ENCODE measurements at places on chromosomes 16 and 17. TPM values are rescaled to one million over a fixed set of nuclear protein-coding genes. Genes with fewer than 3 reads are reported as not detected.

Gene NHLRC4
- 6.2 TPM for total RNA-seq

Gene TRPV3
- not detected for total RNA-seq

Gene NSRP1
- 21.1 TPM for total RNA-seq

Gene TPSAB1
- 17.7 TPM for total RNA-seq

Gene TP53TG3D
- not detected for total RNA-seq

Gene G6PC1
- not detected for total RNA-seq

Gene RRAD
- 37.0 TPM for total RNA-seq

Gene TEX19
- total RNA-seq = not detected

Gene TMIGD1
- not detected for total RNA-seq

Gene INCA1
- total RNA-seq = 2.5 TPM

Gene KRT24
- total RNA-seq = not detected

Gene CETP
- total RNA-seq = 0.40 TPM

Gene SLC12A3
- not detected for total RNA-seq

Gene KRTAP4-3
- not detected for total RNA-seq

Gene KRTAP17-1
- not detected for total RNA-seq

Gene KRTAP1-1
- not detected for total RNA-seq

Gene COX10
- 16.5 TPM for total RNA-seq

Gene TAT
- 0.17 TPM for total RNA-seq

Gene KRTAP9-4
- not detected for total RNA-seq

Gene ZNF594
- total RNA-seq = 20.3 TPM

Gene ARHGAP23
- 27.3 TPM for total RNA-seq

Gene CA4
- 0.96 TPM for total RNA-seq

Gene KRT9
- total RNA-seq = not detected

Gene INPP5K
- 82.7 TPM for total RNA-seq

Gene KRTAP3-1
- not detected for total RNA-seq

Gene C17orf100
- total RNA-seq = 3.5 TPM

Gene CEP131
- total RNA-seq = 24.0 TPM

Gene SHISA6
- 9.0 TPM for total RNA-seq

Gene USP32
- 21.8 TPM for total RNA-seq

Gene SLC5A11
- total RNA-seq = not detected

Gene CREBBP
- 143 TPM for total RNA-seq

Gene CCL23
- total RNA-seq = 7.4 TPM

Gene JPH3
- 1.0 TPM for total RNA-seq

All from prostate gland (tissue), 2 donors.